HEK293T (cell line): ENCODE measurements at places on chromosomes 13 and 19.

DNA sequence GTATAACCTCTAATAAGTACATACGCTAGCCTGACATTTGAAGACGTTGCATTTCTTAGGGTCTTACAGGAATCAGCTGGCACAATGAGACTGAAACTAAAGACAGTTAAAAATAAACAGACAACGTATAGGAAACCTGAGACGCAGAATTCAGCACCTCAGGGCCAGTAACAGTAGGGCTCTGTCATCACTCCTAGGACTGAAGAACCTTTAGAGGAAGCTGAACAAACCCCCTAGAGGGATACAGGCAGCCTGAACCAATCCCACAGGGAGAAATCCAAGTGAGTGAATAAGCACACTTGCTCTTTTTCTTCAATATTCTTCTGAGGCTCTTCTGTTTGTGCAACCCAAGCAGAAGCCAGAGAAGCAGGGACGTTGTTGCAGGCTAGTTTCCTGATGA lies 53.9 kb upstream of the KLHL1 start:
- DNase-seq, result peak; percentile 65

DNA sequence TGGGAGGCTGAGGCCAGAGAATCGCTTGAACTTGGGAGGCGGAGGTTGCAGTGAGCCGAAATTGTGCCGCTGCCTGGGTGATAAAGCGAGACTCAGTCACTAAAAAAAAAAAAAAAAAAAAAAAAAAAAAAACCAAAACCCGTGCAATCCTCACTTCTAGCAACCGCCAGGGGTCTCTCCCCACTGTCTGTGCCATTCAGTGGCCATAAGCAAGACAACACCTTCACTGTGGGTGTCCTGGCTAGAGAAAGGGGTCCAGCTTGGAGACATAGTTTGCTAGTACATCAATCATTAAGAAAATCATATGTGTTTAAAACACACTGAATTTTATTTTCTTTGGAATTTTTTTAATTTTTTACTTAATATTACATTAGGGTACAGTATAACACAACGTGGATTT lies 68.2 kb downstream of the RASL11A start:
- DNase-seq, result peak; percentile 57

DNA sequence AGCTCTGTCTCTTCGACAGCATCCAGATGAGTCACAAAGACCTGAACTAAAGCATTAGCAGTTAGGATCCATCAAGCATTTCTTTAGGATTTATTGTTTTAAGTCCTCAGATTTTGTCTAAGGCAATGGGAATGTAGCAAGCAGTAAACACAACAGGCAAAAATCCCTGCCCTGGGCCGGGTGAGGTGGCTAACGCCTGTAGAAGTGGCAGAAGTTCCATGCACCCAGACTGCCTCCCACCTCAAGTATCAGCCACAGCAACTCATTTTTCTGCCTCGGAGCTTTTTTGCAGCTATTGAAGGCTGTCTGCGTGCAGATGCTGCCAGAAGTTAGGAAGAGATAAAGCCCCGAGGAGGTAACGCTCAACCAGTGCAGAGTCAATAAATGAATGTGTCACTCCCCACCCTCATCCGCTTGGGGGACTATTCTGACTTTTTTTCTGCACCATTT lies 47.1 kb upstream of the MRI1 start:
- no peak for DNase-seq

- no peak for DNase-seq
Observed at GRCh38 chr19:16096280-16096855, 15.3 kb upstream of the RAB8A start.

- DNase-seq, result peak; percentile 31
Observed at GRCh38 chr13:111115965-111116521, 933 bp downstream of the ARHGEF7 start.

- no peak for DNase-seq
Observed at GRCh38 chr13:95209109-95209508, 92.1 kb downstream of the ABCC4 start.

GRCh38 chr13:106587787-106588186 lies 19.9 kb upstream of the ARGLU1 start:
- no peak for DNase-seq
